Osteocyte (in vitro differentiated cells): ENCODE measurements at places on chromosomes 16 and 17. TPM values are rescaled to one million over a fixed set of nuclear protein-coding genes. Genes with fewer than 3 reads are reported as not detected.

GRCh38 chr16:17951378-17951777, 385.2 kb downstream of the NPIPA8 start:
- no peaks in the 10 kb centered on the region for H3K27me3 ChIP-seq
- no peak overlapping the region for H3K27ac ChIP-seq
- DNase-seq: no peak
- H3K4me3 ChIP-seq: no peak overlapping the region
- H3K4me1 ChIP-seq: peaks cover 6% of the 10 kb centered on the region

- no peak for DNase-seq
- H3K27ac ChIP-seq: no peak overlapping the region
- H3K4me1 ChIP-seq: peaks cover 11% of the 10 kb centered on the region
- H3K27me3 ChIP-seq: peaks cover 15% of the 10 kb centered on the region
- no peaks in the 10 kb centered on the region for H3K36me3 ChIP-seq
Measured at GRCh38 chr17:21100636-21101035, 26.1 kb upstream of the DHRS7B start.

The TACO1 gene
- 20.9 and 23.8 TPM in 2 replicates for total RNA-seq

DNA sequence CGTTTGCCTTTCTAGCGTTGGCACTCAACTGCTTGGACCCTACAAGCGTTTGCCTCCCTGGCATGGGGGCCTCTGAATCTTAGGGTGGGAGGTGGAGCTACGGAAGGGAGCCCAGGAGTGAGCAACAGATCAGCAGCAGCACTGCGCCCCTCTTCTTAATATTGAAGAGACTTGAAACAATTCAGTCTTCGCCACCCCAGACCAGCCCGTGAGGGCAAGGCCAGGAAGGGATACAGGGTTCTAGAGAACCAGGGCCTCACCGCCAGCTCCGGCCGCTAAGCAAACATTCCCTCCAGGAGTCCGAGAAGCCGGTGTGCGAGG, 1.5 kb upstream of the GPRC5C start:
- H3K36me3 ChIP-seq: no peaks in the 10 kb centered on the region
- DNase-seq: no peak
- H3K27me3 ChIP-seq: no peaks in the 10 kb centered on the region
- peak overlapping the region; percentile 79 for H3K4me3 ChIP-seq
- peaks cover 42% of the 10 kb centered on the region for H3K4me1 ChIP-seq

The DBNDD1 gene
- 0.78 and 1.3 TPM in 2 replicates for total RNA-seq

The GCGR gene
- not detected in 2 replicates for total RNA-seq

DNA sequence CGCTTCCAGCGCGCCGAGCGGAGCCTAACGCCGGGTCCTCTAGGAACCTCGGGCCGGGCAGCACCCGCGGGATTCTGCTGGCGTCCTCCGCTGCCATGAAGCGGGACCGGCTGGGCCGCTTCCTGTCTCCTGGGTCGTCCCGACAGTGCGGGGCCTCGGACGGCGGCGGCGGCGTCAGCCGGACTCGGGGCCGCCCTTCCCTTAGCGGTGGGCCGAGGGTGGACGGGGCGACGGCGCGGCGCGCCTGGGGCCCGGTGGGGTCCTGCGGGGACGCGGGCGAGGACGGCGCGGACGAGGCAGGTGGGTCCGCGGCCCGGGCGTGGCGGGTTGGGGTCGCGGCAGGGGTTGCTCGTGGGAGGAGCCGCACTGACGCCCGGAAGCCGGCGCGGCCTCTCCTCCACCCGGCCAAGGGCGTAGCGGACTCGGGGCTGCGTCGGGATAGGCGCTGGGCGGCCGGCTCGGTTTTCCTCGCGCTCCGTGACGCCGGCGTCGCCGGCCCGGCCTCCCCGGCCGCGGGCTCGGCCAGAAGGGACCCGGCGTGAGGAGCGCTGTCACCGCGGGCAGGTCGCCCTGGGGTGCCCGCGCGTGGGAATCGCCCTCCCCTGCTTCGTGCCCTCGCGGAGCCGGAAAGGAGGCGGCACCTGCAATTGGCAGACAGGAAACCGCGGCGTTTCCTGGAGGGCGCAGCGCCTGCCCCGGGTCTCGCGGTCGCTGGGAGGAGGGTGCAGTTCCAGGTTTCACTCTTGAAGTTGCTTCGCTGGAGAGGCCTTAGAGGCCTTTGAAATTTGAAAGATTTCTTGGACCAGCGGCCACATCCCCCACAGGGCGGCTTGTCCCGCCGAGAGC, 432 bp downstream of the ZNF276 start:
- peak; percentile 91 for DNase-seq
- peak overlapping the region; percentile 74 for H3K4me3 ChIP-seq
- H3K27me3 ChIP-seq: no peaks in the 10 kb centered on the region
- H3K36me3 ChIP-seq: peaks cover 7% of the 10 kb centered on the region
- peaks cover 21% of the 10 kb centered on the region for H3K4me1 ChIP-seq

The TMEM92 gene
- 4.3 and 6.6 TPM in 2 replicates for total RNA-seq

The PRSS27 gene
- 4.2 and 5.5 TPM in 2 replicates for total RNA-seq

- peaks cover 11% of the 10 kb centered on the region for H3K4me1 ChIP-seq
- peaks cover 3% of the 10 kb centered on the region for H3K36me3 ChIP-seq
- H3K4me3 ChIP-seq: no peak overlapping the region
- peak overlapping the region; percentile 50 for H3K27ac ChIP-seq
- no peaks in the 10 kb centered on the region for H3K27me3 ChIP-seq
Measured at GRCh38 chr17:65268832-65269231, 131.7 kb downstream of the RGS9 start.

The CACNA1H gene
- 21.2 and 21.3 TPM in 2 replicates for total RNA-seq

GRCh38 chr16:3467182-3467581, 23.7 kb downstream of the NAA60 start:
- H3K27me3 ChIP-seq: no peaks in the 10 kb centered on the region
- no peak for DNase-seq
- no peak overlapping the region for H3K4me3 ChIP-seq
- H3K4me1 ChIP-seq: peaks cover 32% of the 10 kb centered on the region
- peaks cover 19% of the 10 kb centered on the region for H3K36me3 ChIP-seq

GRCh38 chr16:31421587-31421986, 6.6 kb downstream of the COX6A2 start:
- H3K4me1 ChIP-seq: no peaks in the 10 kb centered on the region
- peaks cover 13% of the 10 kb centered on the region for H3K27me3 ChIP-seq
- H3K36me3 ChIP-seq: no peaks in the 10 kb centered on the region

- DNase-seq: no peak
- peaks cover 70% of the 10 kb centered on the region for H3K4me1 ChIP-seq
- H3K36me3 ChIP-seq: peaks cover 5% of the 10 kb centered on the region
- H3K27me3 ChIP-seq: no peaks in the 10 kb centered on the region
Measured at GRCh38 chr17:17064322-17064721, 22.1 kb downstream of the MPRIP start.

The NPIPA2 gene
- total RNA-seq: 9.0 and 9.5 TPM in 2 replicates

- peak overlapping the region; percentile 62 for H3K27ac ChIP-seq
- peaks cover 14% of the 10 kb centered on the region for H3K4me1 ChIP-seq
- DNase-seq: no peak
- H3K27me3 ChIP-seq: no peaks in the 10 kb centered on the region
Measured at GRCh38 chr16:68539711-68540239, 684 bp downstream of the ZFP90 start.

- peaks cover 10% of the 10 kb centered on the region for H3K36me3 ChIP-seq
- H3K27ac ChIP-seq: no peak overlapping the region
- H3K4me1 ChIP-seq: peaks cover 14% of the 10 kb centered on the region
- DNase-seq: no peak
Measured at GRCh38 chr17:82698974-82699442, 510 bp upstream of the RAB40B start.

- no peak overlapping the region for H3K4me3 ChIP-seq
- H3K4me1 ChIP-seq: peaks cover 76% of the 10 kb centered on the region
- no peaks in the 10 kb centered on the region for H3K27me3 ChIP-seq
- no peaks in the 10 kb centered on the region for H3K36me3 ChIP-seq
Measured at GRCh38 chr17:66580956-66581391, 253.9 kb upstream of the CACNG5 start.

- peaks cover 16% of the 10 kb centered on the region for H3K4me1 ChIP-seq
- DNase-seq: no peak
- H3K27ac ChIP-seq: no peak within 1 kb of the TSS
Measured at GRCh38 chr17:35448214-35448898, at the start of gene SLFN13. Gene SLFN13 (minus strand): TSS chr17:35448766. CDS start chr17:35445680, 3,086 bp downstream.

- no peaks in the 10 kb centered on the region for H3K27me3 ChIP-seq
- H3K36me3 ChIP-seq: peaks cover 38% of the 10 kb centered on the region
- H3K4me1 ChIP-seq: peaks cover 1% of the 10 kb centered on the region
- no peak overlapping the region for H3K4me3 ChIP-seq
- no peak for DNase-seq
Measured at GRCh38 chr17:48123111-48123510, 15.5 kb downstream of the SNX11 start.

DNA sequence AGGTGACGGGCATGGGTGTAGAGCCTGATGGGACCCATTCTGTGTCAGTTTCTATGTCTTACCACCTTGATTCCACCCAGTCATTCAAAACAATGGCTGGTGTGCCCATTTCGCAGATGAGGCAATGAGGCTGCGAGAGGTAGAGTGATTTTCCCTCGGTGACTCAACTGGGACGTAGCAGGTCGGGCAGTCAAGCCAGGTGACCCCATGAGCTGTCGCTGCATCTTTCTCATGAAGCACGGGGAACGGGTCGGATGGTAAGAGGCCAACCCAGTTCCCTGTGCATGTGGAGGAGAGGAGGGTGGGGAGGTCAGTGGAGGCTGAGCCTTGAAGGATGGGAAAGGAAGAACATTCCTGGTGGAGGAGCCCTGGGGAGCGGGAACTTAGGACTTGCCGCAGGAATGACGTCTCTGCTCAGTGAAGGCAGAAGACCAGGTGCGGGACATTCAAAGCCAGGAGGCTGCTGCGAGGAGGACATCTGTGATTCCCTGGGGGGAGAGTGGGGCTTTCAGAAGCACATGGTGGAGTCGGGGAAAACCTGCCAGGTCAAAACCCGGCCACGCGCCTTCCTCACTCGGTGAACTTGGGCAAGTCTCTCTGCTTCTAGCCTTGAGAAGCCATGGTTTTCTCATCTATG, 1.1 kb downstream of the IL21R start:
- DNase-seq: peak; percentile 81
- peaks cover 27% of the 10 kb centered on the region for H3K4me1 ChIP-seq
- H3K4me3 ChIP-seq: no peak overlapping the region
- H3K27ac ChIP-seq: no peak overlapping the region
- H3K36me3 ChIP-seq: no peaks in the 10 kb centered on the region

DNA sequence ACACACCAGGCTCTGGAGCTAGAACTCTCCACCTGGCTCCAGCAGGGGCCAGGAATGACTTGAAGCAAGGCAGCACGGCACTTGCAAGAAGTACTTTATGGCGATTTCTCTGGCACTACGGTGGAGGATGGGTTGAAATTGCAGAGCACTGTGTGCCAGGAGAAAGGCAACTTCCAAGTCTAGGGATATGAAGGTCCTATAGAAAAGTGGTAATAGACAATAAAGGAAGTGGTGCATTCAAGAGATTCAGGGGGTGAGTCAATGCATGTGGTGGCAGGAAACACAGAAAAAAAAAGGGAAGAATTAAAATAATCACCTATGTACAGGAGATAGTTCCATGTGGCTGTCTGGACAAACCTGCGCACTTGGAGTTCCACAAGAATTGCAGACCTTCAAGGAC, 240.3 kb upstream of the DYNLRB2 start:
- H3K4me1 ChIP-seq: peaks cover 42% of the 10 kb centered on the region
- no peaks in the 10 kb centered on the region for H3K36me3 ChIP-seq

GRCh38 chr17:73091770-73092522, 542 bp downstream of the SLC39A11 start:
- no peaks in the 10 kb centered on the region for H3K27me3 ChIP-seq
- H3K36me3 ChIP-seq: peaks cover 8% of the 10 kb centered on the region
- H3K4me1 ChIP-seq: peaks cover 31% of the 10 kb centered on the region
- H3K4me3 ChIP-seq: peak overlapping the region; percentile 100
- H3K27ac ChIP-seq: peak overlapping the region; percentile 94

The SLC12A3 gene
- total RNA-seq: not detected in 2 replicates

- no peak overlapping the region for H3K27ac ChIP-seq
- H3K4me1 ChIP-seq: peaks cover 20% of the 10 kb centered on the region
- peaks cover 3% of the 10 kb centered on the region for H3K36me3 ChIP-seq
- no peaks in the 10 kb centered on the region for H3K27me3 ChIP-seq
- no peak for DNase-seq
Measured at GRCh38 chr17:39705786-39706348, 6.0 kb downstream of the ERBB2 start.

The PHOSPHO1 gene
- total RNA-seq: not detected in 2 replicates

GRCh38 chr17:43814714-43815113, 18.2 kb downstream of the MPP3 start:
- peaks cover 7% of the 10 kb centered on the region for H3K4me1 ChIP-seq
- no peak for DNase-seq

- peaks cover 22% of the 10 kb centered on the region for H3K4me1 ChIP-seq
- no peak for DNase-seq
- H3K4me3 ChIP-seq: no peak overlapping the region
- H3K36me3 ChIP-seq: peaks cover 4% of the 10 kb centered on the region
- H3K27me3 ChIP-seq: no peaks in the 10 kb centered on the region
Measured at GRCh38 chr16:75074920-75075687, 41.5 kb downstream of the LDHD start.

GRCh38 chr17:66620528-66620927, 214.4 kb upstream of the CACNG5 start:
- peak overlapping the region; percentile 52 for H3K27ac ChIP-seq
- DNase-seq: no peak
- no peak overlapping the region for H3K4me3 ChIP-seq

GRCh38 chr17:34275881-34276280, 5.9 kb downstream of the CCL7 start:
- no peak for DNase-seq
- peaks cover 11% of the 10 kb centered on the region for H3K4me1 ChIP-seq
- peaks cover 2% of the 10 kb centered on the region for H3K36me3 ChIP-seq
- H3K27ac ChIP-seq: no peak overlapping the region
- H3K27me3 ChIP-seq: peaks cover 42% of the 10 kb centered on the region

DNA sequence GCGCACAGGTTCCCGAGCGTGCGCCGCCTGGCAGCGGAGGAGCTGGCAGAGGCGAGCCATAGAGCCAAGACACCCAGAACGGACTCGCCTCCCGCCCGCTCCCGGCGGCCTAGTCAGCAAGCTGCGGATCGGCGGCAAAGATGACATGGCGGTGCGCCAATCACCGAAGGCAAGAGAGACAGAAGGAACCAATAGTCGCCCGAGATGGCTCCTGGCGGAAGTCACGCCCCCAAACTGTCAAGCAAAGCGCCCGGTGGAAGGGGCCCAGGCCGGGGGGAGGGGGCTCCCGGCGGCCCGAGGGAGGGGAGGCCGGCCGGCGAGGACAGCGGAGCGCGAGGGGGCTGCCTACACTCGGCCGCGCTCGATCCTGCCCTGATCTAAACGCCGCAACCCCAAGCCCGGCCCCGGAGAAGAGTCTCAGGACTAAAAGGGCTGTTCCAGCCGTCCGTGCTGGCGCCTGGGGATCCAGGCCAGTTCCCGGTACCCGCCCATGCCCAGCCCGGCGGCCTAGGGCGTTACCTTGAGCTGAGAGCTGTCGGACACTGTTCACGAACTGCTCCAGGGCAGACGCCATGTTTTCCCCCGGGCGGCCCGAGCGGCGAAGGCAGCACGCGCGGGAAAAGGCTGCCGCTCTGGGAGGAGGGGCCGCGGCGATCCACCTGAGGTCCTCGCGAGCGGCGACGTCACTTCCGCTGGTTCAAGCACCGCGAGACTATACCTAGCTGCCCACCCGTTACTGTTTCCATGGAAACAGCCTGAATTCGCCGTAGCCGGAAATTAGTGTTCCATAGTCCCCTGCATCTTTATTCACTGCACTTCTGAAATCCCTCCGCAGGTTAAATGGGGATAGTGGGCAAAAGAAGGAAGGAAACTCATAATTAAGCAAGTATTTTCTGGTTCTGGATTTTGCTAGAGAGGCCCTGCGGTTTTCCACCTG, at the start of gene COPS3:
Gene COPS3 (minus strand): TSS at position 634 of the 937 bp plus-strand sequence. CDS start 60 bp downstream, at position 574.
- H3K27ac ChIP-seq: peak within 1 kb of the TSS; percentile 91
- peaks cover 4% of the 10 kb centered on the region for H3K27me3 ChIP-seq
- peaks cover 23% of the 10 kb centered on the region for H3K4me1 ChIP-seq
- H3K4me3 ChIP-seq: peak within 1 kb of the TSS; percentile 89
- DNase-seq: peak; percentile 99

The KRT23 gene
- total RNA-seq: not detected in 2 replicates
